ENCODE measurements at places on chromosomes 1 and 21. TPM values are rescaled to one million over a fixed set of nuclear protein-coding genes. Genes with fewer than 3 reads are reported as not detected.

Gene KRTAP11-1
- 0.09 TPM for total RNA-seq

Gene BECN2
- total RNA-seq: not detected

DNA sequence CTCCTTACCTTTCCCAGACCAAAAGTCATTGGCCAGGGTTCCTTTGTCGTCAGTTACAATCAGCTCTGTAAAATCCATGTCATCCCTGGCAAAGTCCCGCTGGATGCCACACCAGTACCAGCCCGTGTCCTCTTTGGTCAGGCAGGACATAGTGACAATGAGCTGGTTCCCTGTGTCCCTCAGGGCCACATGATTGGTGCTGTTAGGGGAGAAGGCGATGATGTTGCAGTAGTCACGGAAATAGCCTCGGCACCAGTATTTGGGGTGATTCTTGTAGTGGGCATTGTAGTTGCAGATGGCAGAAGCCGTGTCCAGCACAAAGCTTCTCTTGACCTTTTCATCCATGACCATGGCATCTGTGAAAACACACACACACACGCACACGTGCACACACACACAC is 14.8 kb downstream of the ADORA3 start:
- no peaks in the 10 kb centered on the region for H3K4me1 ChIP-seq
- no peak overlapping the region for H3K27ac ChIP-seq
- no peak overlapping the region for H3K4me3 ChIP-seq
- H3K36me3 ChIP-seq: no peaks in the 10 kb centered on the region
- no peak for DNase-seq

DNA sequence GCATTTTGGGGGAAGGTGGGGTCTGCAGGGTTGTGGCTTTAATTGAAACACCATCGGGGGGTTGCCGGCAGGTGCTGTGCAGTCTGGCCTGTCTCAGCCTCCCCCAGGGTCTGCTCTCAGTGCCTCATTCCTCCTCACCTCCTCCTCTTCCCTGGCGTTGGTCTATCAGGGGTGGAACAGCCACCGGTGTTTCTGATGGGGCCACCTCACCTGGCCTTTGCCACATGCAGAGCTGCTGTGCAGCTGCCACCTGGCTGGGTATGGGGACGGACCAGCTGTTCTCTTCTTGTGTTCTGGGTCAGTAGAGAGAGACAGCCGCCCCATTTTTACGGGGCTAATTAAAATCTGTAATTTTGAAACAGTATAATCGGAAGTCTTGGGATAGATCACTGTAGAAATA is 53.9 kb downstream of the SPSB1 start:
- no peak overlapping the region for H3K27ac ChIP-seq
- peaks cover 4% of the 10 kb centered on the region for H3K27me3 ChIP-seq
- DNase-seq: no peak
- no peaks in the 10 kb centered on the region for H3K36me3 ChIP-seq
- H3K4me1 ChIP-seq: peaks cover 4% of the 10 kb centered on the region

- no peak overlapping the region for H3K27ac ChIP-seq
- H3K4me3 ChIP-seq: no peak overlapping the region
- no peak for DNase-seq
- H3K27me3 ChIP-seq: no peaks in the 10 kb centered on the region
- H3K36me3 ChIP-seq: no peaks in the 10 kb centered on the region
Observed at GRCh38 chr1:115299266-115299665, 38.8 kb downstream of the NGF start.

GRCh38 chr1:41665962-41666917 is 181.8 kb upstream of the EDN2 start:
- peak overlapping the region; percentile 88 for H3K27ac ChIP-seq
- DNase-seq: no peak
- no peaks in the 10 kb centered on the region for H3K36me3 ChIP-seq

GRCh38 chr1:179121159-179121938 is 39.5 kb downstream of the TOR3A start:
- no peaks in the 10 kb centered on the region for H3K27me3 ChIP-seq
- no peak overlapping the region for H3K27ac ChIP-seq
- no peak for DNase-seq

GRCh38 chr1:80214888-80215540 is 1208.5 kb upstream of the ADGRL4 start:
- no peak overlapping the region for H3K4me3 ChIP-seq
- no peak for DNase-seq

Gene FCER1G
- total RNA-seq: 24.0 TPM

Gene CGN
- total RNA-seq: 0.90 TPM

Gene C1orf185
- not detected for total RNA-seq

DNA sequence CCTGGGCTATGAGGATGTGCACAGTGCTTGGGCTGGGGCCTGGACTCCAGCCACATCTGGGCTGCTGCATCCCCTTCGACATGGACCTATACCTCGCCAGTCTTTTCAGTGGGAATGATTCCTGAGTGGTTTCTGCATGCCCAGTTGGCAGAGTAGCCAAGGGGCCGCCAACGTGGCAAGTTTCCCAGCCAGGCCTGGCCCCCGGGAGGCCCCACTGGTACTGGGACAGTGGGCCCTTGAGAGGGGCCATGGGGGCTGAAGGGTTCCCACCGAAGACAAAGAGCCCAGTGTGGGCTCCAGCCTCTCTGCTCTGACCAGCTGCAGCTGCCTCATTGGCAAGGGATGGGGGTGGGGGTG is 15.4 kb downstream of the RAP1GAP start:
- DNase-seq: no peak
- no peak overlapping the region for H3K4me3 ChIP-seq
- H3K27me3 ChIP-seq: peaks cover 26% of the 10 kb centered on the region
- H3K27ac ChIP-seq: no peak overlapping the region
- H3K4me1 ChIP-seq: no peaks in the 10 kb centered on the region

DNA sequence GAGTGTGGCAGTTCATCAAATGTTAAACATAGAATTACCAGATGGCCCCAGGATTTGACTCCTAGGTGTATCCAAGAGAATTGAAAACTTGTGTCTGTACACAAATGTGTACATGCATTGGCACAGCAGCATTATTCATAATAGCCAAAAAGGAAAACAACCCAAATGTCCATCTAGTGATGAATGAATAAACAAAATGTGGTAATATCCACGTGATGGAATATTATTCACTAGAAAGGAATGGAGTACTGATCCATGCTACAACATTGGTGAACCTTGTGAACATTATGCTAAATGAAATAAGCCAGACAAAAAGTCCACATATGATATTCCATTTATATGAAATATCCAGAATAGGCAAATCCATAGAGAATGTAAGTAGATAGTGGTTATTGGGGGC is 77.7 kb downstream of the RAVER2 start:
- no peak for DNase-seq
- no peaks in the 10 kb centered on the region for H3K27me3 ChIP-seq
- no peaks in the 10 kb centered on the region for H3K4me1 ChIP-seq

Gene IL10
- 1.8 TPM for total RNA-seq

DNA sequence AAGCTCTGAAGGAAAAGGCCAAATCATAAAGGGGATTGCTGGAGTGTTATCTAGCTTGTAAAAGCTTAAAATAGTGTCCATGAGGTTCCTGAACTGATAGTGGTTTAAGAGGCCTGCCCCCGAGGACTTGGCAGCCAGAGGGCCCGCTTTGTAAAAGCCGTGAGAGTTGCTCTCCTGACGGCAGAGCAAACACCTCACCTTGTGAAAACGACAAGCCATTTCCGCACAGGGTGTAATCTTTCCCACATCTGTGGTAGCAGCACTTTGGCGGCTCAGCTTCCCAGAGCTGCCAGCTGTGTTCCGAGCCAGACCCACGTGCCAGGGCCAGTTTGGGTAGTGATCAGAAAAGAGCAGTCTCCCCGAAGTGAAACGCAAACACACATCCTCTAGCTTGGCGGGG is 37.0 kb downstream of the SERBP1 start:
- no peak overlapping the region for H3K4me3 ChIP-seq
- peak; percentile 22 for DNase-seq
- H3K27me3 ChIP-seq: no peaks in the 10 kb centered on the region
- H3K4me1 ChIP-seq: peaks cover 13% of the 10 kb centered on the region
- H3K36me3 ChIP-seq: peaks cover 3% of the 10 kb centered on the region
